ENCODE measurements at places on chromosomes 11 and 22.

GRCh38 chr11:82577246-82577645 lies 156.4 kb downstream of the FAM181B start:
- no peak for DNase-seq

DNA sequence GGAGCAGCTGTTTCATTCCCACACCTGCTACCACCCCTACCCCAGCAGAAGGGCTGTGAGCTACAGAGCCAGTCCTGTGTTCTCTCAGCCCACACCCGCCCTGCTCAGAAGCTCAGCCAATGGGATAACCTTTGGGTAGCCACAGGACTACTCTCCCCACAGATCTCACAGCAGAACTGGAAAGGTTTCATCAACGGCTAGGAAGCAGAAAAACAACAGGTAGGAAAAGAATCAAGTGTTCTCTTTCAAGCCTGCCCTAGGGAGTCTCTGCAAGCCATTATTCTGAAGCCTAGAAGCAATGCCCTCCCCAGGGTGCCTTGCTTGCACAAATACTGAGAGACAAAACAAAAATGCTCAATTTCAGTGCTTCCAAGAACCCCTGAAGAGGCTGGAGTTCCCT lies 77.2 kb downstream of the TMPRSS5 start:
- DNase-seq = no peak

GRCh38 chr11:71787098-71787823 lies 45.7 kb upstream of the DEFB108B start:
- DNase-seq = peak; percentile 90

- DNase-seq = no peak
Measured at GRCh38 chr11:106695506-106695905, 322.8 kb downstream of the GUCY1A2 start.

DNA sequence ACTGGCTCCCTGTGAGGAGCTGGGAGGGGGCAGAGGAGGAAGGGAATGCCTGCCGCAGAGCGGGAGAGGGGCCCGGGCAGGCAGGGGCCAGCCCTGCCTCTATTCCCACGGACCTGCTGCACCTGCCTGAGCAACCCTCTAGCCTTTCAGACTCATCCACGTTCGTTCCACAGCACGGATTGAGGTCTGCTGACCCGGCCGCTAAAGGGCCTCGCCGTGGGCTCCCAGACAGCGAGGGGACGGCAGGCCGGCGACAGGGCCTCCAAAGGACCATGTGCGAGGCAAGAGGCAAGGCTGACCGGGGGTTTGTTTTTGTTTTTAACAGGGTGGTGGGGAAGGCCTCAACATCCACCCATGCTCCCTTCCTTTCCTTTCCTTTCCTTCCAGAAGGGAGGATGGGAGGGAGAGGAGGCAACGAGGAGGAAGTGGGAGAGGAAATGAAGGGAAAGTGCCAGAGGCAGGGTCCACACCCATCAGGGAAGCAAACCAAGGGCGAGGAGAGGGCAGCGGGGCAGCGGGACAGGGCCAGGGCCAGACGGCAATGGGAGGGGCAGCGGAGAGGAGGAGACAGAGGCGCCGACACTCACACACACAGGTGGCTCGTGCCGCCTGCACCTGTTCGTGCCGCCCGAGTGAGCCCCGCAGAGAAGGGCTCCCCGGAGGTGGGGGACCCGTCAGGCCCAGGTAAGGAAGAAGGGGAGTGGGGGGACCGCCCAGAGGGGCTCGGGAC lies 7.5 kb downstream of the LRFN4 start:
- DNase-seq = no peak

DNA sequence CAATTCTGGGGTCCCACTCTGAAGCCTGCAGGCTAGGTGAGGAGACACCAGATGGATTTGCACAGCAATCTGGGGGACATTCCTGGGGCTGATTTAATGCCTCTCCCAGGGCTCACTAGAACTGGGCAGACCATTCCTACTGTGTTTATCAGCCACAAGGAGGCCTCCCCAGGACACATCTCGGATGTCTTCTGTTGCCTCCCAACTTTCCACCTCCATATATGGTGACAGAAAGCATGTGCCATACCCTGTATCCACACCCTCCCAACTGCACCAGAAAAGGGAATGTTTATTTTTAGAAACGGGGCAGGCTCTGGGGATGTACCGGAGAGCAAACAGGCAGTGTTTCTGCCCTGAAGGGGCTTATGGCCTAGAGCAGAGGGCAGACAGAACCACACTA lies 181.8 kb downstream of the CSNK2A3 start:
- no peak for DNase-seq

- DNase-seq = no peak
Measured at GRCh38 chr11:7467652-7468051, 17.7 kb upstream of the OLFML1 start.

DNA sequence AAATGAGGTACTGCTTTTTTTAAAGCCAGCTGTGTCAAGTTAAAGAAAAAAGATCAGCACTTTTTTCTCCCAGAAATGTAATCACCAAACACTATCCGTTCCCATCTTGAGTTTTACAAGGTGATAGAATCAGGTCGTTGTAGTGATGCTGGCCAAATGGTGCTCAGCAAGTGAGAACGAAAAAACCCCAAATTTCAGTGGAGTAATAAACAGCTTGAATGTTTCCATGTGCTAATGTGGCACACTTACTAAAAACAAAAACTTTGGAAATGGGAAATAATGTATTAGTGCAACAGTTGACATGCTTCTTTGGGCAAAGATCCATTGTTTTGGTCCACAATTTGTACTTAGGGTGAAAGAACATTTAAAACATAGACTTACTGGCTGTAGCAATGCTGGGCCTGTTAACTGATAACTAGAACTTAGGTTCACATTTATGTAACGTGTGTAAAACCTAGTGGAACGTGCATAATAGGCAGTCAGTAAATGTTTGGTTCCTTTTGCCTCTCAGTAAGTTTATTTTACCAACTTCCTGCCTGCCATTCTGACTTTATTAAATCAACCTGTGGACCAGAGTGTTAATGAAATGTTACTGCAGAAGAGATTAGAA lies 15.4 kb upstream of the GDPD4 start:
- DNase-seq = no peak

DNA sequence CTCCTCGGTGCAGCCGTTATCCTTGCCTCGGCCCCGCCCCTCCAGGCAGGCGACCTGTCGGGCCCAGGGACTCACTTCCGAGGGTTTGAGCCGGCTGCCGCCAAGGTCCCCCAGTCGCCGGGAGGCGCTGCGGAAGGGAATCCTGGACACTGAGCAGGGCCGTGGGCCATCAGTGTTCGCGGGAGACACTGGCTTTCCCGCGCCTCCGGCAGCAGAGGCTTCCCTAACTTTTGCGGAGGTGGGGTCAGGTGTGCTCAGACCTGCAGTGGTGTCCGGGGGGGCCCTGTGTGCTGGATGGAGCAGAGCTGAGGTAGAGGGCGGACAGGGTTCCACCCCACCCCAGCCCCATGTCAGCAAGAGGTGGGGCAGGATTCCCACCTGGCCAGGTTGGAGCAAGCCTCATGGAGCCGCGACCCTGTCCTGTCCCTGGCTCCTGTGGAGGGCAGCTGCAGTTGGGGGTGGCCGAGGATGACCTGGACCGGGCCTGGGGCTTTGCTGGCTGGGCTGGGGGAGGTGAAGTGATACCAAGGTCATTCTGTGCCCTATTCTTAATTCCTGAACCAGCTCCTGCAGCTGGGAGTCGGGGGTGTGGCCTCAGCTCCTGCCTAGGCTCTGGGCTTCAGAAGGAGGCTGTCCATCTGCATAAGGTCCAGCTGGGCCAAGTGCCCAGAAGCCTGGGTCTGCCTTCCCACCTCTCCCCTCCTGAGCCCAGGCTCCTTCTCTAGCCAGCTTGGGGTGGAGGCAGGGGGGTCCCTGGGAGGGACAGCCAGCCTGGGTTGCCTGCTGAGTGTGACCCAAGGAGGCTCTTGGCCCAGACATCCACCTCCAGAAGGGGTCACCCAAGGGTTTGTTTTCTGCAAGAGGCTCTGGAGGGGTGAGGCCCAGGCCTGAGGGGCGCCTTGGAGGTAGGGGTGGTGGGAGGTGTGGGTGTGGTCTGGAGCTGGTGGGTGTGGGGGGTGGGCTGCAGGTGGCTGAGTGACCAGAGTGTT lies 8.4 kb downstream of the TSPAN4 start:
- DNase-seq = no peak

DNA sequence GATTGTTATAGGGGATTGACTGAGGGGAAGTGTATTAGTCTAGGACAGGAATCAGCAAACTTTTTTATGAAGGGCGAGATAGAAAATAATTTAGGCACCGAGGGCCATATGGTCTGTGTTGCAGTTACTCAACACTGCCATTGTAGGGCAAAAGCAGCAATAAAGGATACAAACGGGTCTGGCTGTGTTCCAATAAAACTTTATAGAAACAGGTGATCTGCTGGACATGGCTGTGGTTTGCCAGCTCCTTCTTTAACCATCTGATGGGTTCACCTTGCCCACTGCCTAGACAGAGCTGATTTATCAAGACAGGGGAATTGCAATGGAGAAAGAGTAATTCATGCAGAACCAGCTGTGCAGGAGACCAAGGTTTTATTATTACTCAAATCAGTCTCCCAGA lies 20.0 kb downstream of the PRR5L start:
- no peak for DNase-seq

DNA sequence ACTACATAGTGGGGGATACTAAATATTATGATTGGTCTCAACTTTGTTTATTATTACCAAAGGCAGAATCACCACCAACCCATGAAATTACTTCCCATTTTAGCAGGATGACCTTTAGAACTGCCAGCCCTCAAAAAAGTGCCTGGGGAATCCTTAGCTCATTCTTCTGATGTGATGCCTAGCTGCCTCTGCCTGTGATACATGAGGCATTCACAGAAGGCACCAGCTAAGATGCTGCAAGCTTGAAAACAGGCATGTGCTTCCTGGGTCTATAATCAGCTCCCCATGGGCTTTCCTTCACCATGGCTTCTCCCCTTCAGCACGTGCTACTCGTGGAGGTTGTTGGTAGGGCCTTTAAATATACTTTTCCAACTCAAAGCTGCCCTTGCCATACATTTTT lies 50.4 kb upstream of the ARHGAP20 start:
- DNase-seq = no peak

Measured in activated CD4-positive, CD25-positive, alpha-beta regulatory T cell (primary cell).